ENCODE measurements at places on chromosomes 2 and 18.

GRCh38 chr2:67631483-67631882 is 234.3 kb downstream of the ETAA1 start:
- no peak for DNase-seq

DNA sequence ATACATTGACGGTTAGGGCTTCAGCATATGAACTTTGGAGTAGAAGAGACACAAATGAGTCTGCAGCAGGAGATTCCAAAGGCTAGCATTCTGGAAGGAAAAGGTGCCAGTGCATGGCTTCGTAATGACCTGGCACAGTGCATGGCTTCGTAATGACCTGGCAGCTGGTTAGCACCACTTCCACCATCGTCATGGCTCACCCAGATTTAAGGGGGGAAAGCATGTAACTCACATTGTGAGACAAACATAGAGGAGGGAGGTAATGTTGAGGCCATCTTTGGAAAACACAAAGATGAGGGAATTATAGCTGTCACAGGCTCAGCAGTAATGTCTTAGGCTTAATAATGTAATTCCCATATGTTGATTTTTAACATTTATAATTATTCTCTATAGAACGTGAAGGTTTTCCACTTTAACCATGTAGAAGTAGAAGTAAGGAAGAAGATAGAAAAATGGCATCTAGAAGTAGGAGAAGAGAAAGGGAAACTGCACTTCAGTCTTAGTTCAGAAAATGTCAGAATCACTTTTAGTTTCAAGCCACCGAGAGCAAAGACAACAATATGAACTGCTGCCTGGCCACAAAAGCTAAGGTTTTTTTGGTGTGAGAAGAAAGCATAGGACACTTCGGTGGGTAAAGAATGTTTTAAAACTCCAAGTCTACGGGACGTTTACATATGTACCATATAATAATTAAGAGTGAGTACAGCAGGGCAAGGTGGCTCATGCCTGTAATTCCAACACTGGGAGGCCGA is 6.8 kb upstream of the STK25 start:
- no peak for DNase-seq

GRCh38 chr18:2956056-2956455 is 56.9 kb downstream of the LPIN2 start:
- DNase-seq, result no peak

DNA sequence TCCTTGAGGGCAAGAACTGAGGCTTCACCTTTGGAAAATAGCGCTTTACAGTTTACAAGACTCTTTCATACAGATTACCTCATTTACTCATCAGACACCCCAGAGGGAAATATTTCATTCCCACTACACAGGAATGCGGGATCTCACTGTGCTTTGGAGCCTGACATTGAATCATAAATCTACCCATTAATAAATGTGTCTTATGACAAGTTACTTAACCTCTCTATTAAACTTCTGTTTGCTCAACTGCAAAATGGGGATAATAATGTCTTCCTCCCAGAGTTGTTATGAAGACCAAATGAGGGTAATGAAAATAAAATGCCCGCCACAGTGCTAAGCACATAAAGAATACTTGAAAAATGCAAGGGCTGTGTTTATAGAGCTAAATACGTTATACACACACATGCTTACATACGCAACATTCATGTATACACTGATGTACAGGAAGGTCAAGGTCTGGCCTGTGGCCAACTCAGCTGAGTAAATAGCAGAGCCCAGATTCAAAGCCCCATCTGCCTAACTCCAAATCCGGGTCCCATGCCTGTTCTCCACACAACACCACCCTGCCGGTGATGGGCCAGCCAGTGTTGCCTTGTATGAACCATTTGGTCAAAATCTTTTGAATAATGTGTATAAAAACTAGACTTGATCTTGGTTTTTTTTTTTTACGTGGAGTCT is 77.8 kb upstream of the STPG4 start:
- DNase-seq, result no peak

- DNase-seq, result no peak
Observed at GRCh38 chr2:4791488-4791887, 900.7 kb upstream of the SOX11 start.

- no peak for DNase-seq
Observed at GRCh38 chr2:212998626-212999359, 152.6 kb downstream of the IKZF2 start.

DNA sequence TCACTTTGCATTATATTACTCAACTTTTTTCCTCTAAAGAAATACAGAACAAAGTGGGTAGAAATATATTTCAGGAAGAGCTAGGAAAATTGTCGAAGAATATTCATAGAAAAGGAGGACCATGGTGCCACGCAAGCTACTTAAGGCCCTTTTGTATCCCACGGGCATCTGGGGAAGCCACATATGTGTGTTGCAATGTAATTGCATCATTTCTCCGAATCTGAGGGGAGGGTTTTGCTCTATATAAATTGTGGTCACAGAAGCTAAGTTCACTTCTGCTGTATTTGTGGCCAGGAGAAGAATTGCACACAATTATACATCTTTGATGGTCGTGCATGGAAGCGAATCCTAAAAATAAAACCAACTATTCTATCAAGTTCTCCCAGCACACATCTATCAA is 360.3 kb downstream of the IRS1 start:
- DNase-seq, result no peak

DNA sequence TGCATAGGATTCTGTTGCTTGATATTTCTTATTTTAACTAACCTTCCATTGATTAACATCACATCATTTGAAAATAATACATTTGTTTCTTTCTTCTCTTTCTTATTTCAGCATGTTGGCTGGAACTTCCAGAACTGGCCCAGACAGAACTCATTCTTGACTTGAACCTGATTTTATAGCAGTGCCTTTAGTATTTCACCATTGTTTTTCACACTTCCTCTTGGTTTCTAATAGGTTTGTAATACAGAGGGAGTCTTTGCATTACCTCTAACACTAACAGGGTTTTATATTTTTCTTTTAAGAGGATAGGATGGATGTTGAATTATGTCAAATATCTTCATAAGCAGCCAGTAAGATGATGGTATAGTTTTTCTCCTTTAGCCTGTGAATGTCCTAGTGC is 39.2 kb downstream of the SEMA4F start:
- no peak for DNase-seq
